Activated naive CD4-positive, alpha-beta T cell treated with anti-CD3 and anti-CD28 coated beads for 36 hours (primary cell): ENCODE measurements at places on chromosomes 1 and 21. TPM values are rescaled to one million over a fixed set of nuclear protein-coding genes. Genes with fewer than 3 reads are reported as not detected.
A peak's percentile ranks its signal among the peaks of the same experiment; 100 is the strongest.

GRCh38 chr1:183069562-183070216, 46.5 kb downstream of the LAMC1 start:
- DNase-seq = no peak

DNA sequence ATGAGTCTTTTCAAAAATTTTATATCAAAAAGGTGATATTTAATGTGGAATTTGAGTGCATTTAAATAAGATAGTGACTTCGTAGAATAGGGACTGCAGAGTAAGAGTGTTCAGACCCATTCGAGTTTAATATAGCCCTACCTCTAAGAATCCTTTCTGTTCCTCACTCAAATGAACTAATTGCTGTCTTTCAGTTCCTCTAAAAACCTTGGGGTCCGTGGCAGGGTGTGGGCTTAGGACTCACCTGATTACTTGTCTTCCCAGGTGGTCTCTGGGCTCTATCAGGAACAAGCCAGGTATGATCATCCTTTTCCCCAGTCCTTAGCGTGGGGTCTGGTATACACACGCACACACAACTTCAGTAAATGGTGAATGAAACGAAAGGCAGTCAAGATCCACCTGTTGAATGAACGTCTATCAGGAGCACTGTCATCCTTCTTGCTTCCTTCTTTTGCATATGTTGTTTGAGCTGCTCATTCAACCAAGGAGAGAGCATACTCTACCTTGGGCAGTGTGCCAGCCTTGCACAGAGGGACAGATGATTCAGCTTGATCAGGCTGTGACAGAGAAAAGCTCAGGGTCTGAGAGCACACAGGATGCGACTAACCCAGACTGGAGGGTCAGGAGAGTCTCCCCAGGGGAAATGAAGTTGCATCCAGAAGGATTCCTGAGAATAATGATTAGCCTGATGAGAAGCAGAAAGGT, 1.2 kb upstream of the RNF11 start:
- DNase-seq = peak; percentile 82

DNA sequence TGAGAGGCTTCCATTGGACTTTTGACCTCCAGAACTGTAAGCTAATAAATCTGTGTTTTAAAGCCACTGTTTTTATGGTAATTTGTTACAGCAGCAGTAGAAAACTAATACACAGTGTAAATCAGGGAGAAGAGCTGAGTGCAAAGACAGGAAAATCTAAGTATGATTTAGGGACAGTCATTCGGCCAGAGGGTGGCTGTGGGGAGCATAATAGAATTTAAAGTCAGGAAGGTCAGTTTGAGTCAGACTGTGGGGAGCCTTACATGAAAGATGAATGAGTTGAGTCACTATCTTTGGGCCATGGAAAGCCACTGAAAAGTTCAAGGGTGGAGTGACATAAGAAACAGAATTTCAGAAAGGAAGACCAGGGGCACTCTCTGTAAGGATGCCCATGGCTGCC, 52.4 kb upstream of the SSX2IP start:
- no peak for DNase-seq

DNA sequence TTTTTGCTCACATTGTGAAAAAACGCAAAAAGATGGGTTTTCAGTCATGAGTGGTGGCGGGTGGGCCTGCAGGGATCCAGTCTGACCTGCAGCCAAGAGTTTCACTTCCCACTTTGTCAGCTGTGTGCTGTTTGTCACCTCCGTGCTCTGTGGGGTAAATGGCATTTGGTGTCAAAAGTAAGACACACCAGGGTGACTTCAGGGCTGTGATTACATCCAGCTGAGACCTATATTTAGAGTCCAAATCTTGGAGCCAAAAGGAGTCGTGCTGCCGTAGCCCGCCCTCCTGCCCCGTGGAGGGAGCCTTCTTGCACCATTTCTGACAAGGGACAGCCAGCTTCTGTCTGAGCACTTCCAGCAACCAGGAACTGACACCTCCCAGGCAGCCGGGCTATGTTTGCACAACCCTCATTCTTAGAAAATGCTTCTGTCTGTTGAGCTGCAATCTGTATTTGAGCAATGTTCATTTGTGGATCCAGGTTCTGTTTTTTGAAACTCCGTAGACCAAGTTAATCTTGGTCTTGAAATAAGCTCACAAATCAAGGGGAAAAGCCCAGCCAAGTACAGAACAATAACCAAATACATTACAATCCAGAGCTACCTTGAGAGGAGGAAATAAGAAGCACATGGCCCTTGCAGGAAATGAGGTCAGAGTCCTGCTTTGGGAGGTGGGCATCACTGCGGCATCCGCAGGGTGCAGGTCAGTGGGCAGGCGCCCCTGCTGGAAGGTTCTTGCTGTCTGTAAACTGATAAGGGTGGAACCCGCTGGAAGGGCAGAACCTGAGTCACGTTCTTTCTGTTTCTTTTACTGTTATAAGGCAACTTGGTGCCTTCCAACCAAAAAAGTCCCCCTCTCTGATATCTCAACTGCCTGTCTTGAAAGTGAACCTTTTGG, 14.4 kb downstream of the ABCG1 start:
- DNase-seq = peak; percentile 95

DNA sequence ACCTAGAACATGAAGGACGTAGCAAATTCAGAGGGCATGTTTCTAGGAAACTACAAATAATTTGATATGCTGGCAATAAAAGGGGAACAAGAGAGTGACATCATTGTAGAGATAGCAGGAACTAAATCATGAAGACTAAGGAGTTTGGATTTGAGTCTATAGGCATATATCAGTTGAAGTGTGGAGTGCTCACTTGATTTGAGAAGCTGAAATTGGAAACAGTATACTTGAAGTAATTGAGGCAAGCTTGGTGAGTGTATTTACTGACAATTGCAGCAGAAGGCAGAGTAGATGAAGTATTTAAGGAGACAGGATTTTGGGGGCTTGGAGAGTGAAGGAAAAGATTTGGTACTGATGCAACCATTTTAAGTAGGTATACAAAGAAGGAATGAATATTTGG, 6.4 kb upstream of the TMCO2 start:
- no peak for DNase-seq

GRCh38 chr1:10510520-10511493, 36.1 kb downstream of the PEX14 start:
- DNase-seq = peak; percentile 93

DNA sequence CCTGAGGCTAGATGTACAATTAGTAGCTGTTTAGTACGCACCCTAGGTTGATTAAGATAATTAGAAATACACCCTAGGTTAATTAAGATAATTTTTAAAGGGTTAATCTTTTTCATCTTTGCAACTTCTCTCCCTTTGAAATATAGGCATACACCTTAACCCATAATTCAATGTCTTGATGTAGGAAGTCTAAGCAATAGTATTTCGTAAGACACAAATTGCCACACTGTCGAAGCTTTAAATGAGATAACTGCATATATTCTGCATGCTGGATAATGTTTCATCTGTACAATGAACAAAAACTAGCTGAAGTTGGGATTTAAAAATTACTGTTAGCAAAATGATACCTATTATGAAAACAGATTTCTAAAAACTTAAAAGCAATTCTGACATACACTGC, 122.9 kb downstream of the EVI5 start:
- DNase-seq = no peak

GRCh38 chr1:200372885-200373181, 37.0 kb downstream of the ZNF281 start:
- DNase-seq = no peak

Gene LRRC8B
- 18.0 TPM for total RNA-seq

DNA sequence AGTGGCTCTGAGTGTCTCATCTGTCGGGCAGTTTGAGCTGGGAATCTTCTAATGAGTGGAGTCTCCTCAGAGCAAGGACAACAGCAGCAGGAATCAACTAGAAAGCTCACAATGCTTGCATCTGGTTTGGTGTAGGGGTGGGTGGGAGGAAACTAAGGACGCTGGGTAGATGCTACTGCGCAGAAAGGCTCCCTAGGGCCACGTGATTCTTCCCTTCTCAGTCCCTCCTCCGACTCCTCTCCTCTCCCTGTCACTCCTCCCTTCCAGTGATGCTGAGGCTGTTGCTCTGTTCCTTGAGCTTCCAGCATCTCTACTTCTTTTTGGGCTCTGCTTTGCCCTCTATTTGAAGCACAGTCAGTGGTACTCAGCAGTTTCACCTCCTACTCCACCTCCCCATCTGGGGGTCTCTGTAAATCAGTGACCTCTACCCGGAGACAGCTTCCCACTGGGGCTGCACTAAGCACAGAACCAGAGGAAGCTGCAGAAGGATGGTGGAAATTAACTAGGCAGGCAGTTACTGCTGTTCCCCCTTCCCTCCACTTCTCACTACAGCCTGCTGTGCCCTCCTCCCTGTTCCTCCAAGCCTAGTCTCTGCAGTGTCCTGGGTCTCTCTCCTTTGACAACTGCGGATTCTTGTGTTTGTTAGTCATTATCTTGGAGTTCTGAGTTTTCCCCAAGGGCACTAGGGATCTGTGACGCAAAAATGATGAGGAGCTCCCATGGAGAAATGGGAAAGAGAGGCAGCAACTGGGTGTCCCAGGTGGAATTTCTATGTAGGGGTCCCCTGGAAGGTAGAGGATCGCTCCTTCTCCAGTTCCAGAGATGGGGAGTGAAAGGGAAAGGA, 5.8 kb downstream of the LINGO4 start:
- DNase-seq = no peak

Gene FCRL2
- total RNA-seq = not detected

DNA sequence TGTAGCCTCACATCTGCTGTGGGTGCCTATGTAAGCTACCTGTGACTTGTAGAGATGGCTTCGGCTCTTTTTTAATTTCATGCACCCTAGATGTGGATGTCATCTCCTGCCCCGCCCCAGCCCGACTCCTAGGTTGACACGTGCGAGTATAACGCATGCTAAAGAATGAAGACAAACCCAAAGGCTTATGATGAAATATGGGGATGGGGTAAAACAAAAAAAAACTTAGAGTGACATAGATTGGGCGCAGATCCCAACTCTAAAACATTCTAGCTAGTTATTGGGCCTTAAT, 613 bp upstream of the ERO1B start:
- peak; percentile 67 for DNase-seq

GRCh38 chr1:108570128-108570527, 10.2 kb downstream of the EEIG2 start:
- peak; percentile 41 for DNase-seq
